ENCODE measurements at places on chromosomes 16 and 17.

- DNase-seq, result peak; percentile 92
These were observed 71.2 kb upstream of the LGALS9 start for GRCh38 chr17:27559506-27560481.

- peak; percentile 79 for DNase-seq
These were observed 88.2 kb upstream of the HAS3 start for GRCh38 chr16:69017036-69017783.

DNA sequence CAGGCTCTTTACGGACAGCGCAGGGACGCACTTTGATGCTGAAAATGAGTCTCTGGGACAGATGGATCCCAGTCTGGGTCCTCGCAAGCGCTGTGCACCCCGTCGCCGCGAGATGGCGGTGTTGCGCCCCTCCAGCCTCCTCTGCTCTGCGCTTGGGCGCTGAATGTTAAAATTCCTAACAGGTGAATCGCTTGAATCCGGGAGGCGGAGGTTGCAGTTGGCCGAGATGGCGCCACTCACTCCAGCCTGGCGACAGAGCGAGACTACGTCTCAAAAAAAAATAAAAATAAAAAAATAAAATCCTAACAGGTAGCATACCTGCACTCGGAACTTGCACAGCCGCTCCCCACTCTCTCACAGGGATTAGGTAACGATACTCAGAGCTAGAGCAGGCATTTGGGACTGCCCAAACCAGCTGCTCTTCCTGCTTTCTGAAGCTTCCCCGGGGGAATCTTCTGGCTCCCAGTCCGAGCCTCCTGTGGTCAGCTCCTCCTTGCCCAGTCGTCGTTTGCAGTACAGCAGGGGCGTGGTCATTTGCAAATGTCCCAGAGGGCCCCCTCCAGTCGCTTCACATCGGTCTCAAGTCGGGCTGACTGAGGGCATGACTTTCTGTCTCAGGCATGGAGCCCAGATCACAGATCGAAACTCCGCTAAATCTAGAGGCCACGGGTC, 26.2 kb upstream of the OSGIN1 start:
- peak; percentile 22 for DNase-seq

DNA sequence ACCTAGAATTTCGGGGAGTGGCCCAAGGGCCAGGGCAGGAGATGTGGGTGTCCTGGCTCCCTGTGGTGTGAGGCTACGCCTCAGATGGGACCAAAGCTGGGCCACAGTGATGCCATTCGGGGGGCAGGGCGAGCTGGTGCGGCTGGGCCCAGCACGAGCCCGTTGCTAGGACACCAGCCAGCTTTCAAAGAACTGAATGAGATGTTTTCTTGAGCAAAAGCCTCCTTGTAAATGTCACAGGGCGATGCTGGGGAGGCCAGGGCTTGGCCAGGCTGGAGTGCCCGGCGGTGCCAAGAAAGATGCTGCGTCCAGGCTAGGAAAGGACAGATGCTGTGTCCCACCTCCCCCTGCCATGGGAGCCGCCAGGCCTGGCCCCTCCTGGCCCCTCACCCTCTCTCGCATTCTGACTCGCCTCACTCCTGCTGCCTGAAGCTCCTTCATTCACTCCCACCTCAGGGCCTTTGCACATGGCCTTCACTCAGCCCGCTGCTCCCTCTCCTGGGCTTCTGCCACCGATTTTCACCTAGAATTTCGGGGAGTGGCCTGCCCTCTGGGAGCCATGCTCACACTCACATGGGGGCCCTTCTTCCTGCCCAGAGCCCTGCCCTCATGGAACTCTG, 39.1 kb downstream of the CPNE2 start:
- DNase-seq, result no peak

DNA sequence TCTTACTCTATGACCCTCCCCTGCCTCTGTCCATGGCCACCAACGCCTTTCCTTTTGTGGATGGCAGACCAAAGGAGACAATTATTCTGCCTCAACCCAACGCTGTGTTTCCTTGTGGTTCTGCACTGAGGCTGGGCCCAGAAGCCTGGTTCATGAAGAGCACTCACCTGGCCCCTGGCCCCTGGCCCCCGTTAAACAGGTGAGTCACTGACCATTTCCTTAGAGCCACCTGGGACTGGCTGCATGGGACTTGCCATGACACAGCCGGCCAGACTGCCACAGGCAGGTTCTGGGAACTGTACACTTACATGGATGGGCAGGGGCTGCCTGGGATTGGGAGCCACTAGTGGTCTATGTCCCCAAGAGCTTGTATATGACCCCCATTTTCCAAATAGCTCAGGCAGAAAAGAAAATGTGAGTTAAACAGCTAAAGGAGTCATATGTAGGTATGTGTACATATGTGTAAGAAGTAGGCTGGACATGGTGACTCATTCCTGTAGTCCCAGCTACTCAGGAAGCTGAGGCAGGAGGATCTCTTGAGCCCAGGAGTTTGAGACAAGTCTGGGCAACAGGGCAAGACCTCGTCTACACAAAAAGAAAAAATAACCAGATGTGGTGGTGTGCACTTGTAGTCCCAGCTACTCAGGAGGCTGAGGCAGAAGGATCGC, 181.9 kb upstream of the CACNG5 start:
- DNase-seq, result peak; percentile 19
